Stimulated activated CD4-positive, alpha-beta T cell treated with anti-CD3 and anti-CD28 coated beads, TNF-alpha, amount 100 ng/mL, for 1 hour (primary cell): ENCODE measurements at places on chromosomes 1 and 21.

GRCh38 chr1:225525377-225525776 lies 97.5 kb upstream of the LBR start:
- no peak for DNase-seq

DNA sequence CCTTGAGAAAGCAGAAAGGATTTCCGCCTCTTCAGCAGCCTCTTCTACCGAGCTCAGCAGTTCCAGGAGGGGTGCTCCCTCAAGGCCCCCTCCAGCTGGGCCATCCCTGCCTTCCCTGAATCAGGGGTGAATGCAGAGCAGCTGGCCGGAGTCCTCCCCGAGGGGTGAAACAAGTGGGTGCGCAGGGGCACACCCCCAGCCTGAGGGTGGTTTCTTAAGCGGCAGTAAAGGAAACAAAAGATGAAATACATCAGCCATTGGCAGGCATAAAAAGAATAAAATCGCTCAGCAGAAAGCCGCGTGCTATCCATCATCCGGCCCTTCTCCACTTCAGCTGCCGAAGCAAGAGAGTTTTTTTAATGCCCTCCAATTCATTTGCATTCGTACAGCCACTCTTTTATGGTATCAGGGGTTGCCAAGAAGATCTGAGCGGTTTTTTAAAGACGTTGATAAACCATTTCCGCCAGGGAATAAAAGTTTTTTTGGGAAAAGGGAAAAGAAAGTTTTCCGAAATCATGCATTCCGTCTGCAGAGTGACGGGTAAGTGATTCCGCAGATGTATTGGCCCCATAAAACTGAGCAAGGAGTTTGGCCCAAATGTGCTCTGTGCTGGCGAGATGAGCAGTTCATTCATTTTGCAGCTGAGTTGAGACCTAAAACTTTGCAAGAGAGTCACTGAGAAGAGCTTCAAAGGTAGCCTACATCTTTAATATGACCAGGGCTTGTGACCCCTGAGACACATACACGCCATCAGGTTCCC lies 73.7 kb upstream of the ZC3H12A start:
- no peak for DNase-seq

GRCh38 chr1:113983391-113983790 lies 4.1 kb downstream of the OLFML3 start:
- DNase-seq: no peak

DNA sequence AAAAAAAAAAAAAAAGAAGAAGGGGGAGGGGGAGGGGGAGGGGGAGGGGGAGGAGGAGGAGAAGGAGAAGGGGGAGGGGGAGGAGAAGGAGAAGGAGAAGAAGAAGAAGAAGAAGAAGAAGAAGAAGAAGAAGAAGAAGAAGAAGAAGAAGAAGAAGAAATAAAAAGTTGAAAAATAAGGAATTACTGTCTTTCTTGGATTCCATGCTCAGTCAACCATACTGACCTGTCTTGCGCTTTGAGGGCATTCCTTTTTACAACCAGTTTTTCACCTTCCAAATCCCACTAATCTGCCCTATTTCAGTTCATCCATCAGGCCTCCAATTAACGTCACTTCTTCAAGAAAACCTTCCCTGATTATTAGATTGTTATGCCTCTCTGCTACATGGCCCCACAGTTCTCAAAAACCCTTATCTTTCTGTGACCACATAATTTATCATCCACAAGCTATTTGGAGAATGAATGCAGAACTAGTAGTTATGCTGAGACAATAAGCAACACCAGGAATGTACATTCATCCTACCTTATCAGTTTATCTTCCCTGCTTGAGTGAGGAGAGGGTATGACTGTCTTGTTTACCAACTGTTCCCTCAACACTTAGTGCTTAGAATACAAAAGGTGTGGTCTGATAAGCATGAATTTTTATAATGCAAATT lies 57.5 kb upstream of the GUCA2A start:
- DNase-seq: no peak

- no peak for DNase-seq
Measured at GRCh38 chr1:66652556-66652955, 99.7 kb upstream of the DYNLT5 start.

DNA sequence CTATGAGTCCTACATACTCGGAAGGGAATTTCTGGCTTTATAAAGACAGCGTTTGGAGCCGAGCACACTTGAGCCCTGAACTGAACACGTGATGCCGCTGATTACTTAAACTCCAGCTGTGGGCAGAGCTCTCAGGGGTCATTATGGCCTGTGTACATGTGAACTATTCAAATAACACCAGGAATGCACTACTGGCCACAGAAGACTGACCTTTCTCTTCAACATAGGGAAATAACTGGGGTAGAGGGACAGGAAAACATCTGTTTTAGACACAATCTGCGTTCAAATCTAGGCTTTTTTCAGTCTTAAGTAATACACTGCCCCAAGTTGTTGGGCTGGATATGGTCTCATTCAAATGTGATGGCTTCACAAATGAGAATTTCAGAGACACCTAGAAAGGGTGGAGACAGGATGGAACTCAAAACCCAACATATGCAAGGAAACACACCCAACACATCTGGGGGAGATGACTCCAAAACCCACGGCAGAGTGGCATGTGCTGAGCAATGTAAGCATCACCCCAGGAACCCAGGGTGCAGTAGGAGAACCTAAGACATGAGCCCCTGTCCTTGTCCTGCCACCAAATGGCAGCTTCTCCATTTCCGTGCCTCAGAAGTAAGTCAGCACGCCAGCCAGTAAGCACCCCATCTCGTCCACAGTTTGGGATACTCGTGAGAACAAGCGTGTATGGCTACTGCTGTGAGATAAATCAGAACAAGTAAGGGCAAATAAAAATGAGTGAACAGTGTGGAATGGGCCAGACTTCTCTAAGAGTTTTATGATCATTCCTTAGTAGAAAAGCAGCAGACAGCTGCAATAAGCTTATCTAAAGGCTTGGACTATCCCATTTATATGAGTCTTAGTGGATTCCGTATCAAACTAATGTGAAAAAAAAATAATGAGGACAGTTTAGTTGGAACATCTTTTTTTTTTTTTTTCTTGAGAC lies 24.9 kb downstream of the NID1 start:
- DNase-seq: no peak

- no peak for DNase-seq
Measured at GRCh38 chr1:9466780-9467758, 72.2 kb upstream of the SLC25A33 start.

GRCh38 chr1:12715896-12716437 lies at the start of gene AADACL3:
AADACL3 (plus strand) TSS chr1:12716110; CDS start chr1:12716177, 67 bp downstream.
- DNase-seq: no peak

DNA sequence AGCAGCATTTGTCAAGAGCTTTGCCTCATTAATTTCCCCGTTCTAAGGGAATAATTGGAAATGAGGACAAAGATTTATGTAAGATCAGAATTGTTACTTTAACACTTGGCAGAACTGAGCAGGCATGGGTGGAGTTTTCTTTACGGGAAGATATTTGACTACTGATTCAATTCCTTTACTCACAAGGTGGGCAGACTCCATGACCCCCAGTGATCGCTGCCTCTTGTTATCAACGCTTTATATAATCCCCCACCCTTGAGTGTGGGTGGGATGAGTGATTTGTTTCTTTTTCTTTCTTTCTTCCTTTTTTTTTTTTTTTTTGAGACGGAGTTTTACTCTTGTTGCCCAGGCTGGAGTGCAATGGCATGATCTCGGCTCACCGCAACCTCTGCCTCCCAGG lies 65.3 kb upstream of the TENT5B start:
- DNase-seq: no peak

DNA sequence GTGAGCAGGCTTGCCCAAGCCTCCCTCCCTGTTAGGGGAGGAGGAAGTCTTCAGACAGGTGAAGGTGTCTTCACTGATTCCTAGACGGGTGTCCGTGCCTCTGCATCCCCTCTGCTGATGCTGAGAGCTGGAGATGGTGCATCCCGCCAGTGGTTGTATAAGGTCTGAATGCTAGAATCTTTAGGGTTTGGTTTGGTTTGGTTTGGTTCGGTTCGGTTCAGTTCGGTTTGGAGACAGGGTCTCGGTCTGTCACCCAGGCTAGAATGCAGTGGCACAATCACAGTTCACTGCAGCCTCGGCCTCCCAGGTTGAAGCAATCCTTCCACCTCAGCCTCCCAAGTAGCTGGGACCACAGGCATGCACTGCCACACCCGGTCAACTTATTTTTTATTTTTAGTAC lies 153.6 kb downstream of the PGBD5 start:
- no peak for DNase-seq

- no peak for DNase-seq
Measured at GRCh38 chr1:43306688-43307457, 6.1 kb downstream of the TIE1 start.

DNA sequence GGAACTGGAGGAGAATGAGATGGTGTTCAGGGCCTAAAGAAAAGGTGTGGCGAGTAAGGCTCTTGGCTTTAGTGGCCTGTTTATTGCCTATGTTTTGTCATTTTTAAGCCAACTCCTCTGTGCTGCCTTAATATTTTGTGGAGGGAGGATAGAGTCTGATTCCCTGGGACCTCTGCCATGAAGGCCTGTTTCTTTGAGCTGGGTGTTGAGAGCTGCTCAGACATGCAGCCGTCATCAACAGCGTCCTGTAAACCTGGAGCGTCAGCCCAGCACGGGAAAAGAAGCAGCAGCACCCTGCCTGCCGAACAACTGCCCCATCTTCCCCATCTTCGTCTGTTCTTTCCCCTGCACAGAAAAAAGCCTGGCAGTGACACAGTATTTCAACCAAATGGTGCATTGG lies 27.1 kb upstream of the SNX27 start:
- DNase-seq: no peak

GRCh38 chr1:195082183-195082582 lies 1526.1 kb downstream of the KCNT2 start:
- DNase-seq: no peak

- no peak for DNase-seq
Measured at GRCh38 chr1:91622616-91623015, 122.0 kb downstream of the CDC7 start.

GRCh38 chr21:33578959-33579542 lies 9.4 kb downstream of the DONSON start:
- DNase-seq: no peak

DNA sequence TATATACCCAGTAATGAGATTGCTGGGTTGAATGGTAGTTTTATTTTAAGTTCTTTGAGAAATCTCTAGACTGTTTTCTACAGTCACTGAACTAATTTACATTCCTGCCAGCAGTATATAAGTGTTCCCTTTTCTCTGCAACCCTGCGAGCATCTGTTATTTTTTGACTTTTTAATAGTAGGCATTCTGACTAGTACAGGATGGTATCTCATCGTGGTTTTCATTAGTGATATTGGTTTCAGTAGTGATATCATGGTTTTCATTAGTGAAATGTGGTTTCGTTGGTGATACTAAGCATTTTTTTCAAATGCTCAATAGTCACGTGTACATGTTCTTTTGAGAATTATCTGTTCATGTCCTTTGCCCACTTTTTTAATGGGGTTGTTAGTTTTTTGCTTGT lies 316.8 kb downstream of the PTBP2 start:
- no peak for DNase-seq

DNA sequence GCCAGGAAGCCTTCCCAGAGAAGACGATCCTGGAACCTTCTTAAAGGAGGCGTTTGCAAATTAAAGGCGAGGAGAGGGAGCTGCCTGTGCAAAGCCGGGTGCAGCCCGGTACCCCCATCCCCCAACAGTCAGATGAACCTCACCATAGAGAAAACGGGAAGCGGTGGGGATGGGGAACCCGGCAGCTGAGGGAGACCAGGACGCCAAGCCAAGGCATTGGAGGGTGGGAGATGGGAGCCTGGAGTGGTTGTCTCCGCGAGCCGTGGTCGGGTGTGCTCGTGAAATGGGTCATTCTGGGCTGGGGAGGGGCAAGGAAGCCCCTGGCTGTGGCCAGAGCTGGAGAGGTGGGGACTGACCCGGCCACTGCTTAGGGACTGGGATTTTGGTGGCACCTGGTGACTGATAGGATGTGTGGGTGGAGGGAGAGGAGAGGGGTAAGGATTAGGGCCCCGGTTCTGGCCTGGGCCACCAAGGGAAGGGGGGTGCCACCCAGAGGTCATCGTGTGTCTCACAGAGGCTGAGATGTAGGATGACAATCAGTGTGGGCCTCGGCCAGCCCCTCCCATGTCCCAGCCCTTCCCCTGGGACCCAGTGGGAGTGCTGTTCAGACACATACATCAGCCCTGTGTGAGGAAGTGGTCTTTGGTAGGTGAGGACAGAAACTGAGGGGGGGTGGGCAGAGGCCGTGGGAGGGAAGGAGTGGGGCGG lies 676 bp upstream of the PADI2 start:
- no peak for DNase-seq

DNA sequence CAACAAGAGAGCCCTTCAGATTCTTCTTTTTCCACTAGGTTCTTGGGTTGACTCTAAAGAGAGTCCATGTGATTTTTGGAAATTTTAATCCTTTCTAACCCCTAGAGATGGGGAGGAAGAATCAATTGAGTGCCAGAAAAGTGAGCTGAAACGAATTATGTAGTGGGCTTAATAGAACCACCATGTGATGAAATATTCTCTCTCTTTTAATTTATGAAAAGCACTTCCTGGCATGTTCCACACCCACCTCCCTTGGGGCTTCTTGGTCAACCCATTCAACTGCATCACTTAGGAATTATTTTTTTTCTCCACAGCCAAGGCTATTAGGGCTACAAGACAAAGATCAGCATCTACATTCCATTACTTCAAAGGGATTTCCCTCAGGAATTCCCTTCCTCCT lies 79.6 kb downstream of the ZC3H11B start:
- DNase-seq: no peak

DNA sequence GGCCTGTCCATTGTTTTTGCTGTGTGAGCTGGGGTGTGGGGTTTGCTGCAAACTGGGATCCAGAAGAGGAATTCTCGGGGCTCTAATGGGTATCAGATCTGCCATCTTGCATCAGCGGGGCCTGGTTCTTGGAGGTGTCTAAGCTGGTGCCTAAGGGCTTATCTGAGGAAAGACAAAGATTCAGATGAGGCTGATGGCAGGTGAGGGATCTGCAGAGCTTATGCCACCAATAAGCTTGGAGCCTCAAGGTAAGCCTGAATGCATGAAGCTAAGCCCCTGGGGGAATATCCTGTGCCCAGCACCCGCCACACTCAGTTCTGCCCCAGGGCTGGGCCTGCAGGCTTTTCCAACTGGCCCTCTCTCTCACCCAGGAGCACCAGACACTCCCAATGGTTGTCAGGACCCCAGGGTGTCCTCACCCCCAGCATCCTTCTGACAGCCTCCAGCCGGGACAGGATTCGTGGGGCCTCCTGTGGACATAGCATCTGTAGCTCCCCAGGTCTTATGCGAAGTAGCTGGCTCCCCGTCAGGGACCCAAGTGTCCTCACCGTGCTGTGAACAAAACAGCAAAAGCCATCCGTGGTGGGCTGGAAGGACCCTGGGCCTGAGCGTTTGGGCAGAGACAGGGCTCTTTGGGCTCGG lies 9.5 kb upstream of the GSTM3 start:
- no peak for DNase-seq
